ENCODE measurements at places on chromosomes 3 and 15.
A peak's percentile ranks its signal among the peaks of the same experiment; 100 is the strongest.

DNA sequence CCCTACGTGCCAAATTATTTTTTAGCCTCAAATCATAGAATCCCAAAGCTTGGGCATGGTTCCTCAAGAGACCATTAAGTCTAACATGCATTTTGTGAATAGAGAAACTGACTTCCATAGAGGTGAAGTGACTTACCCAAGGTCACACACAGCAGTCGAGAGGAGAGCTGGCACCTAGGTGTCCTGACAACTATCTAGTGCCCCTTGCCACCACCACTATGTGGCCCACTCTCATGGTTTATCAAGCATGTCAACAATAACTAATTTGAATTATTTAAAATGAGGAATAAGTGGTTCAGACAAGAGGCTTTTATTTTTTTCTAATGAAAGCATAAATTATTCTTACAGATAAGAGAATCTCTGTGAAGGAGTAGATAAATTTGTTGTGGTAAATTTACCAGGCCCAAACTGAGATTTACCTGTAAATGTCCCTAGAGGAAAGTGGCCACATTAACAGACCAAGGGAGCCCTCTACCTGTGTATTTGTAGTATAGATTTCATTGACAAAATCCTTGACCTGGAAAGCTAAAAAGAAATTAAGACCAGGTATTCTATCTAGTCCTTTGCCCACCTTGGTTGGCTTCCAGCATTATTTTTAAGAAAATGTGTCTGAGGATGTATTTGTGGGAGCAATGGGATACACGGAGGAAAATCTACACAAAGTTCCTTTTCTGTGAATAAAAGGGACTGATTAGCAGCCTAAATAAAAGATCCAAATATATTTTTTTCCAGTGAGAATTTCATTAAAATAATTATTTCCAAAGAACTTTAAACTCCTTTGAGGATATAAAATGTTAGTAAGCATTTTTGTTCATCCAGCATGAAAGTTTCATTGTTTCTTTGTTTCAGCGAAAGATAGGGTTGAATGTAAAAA lies 49.1 kb downstream of the IQCH start:
- H3K4me1 ChIP-seq = no peaks in the 10 kb centered on the region
- H3K27me3 ChIP-seq = no peaks in the 10 kb centered on the region
- peak; percentile 58 for DNase-seq
- no peak overlapping the region for H3K4me3 ChIP-seq
- no peak overlapping the region for H3K27ac ChIP-seq

DNA sequence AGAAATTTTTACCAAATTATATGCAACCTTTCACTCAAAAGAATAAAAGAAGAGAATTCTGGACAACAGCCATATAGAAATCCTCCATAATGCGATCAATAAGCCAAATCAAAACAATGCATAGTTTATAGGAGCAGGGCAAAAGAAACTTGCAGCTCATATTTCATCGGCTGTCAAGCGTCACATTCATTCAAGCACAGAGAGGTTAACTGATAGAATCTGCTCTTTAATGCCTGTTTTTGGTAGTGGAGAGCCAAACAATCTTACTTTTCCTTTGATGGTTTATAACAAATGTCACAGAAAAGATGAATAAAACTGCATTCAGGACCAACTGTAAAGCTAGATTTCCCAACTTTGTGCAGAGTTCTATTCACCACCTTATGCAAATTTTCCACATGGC lies 35.4 kb downstream of the PRTG start:
- no peaks in the 10 kb centered on the region for H3K36me3 ChIP-seq
- H3K4me3 ChIP-seq = no peak overlapping the region
- H3K27ac ChIP-seq = no peak overlapping the region
- no peaks in the 10 kb centered on the region for H3K4me1 ChIP-seq

- no peak for DNase-seq
- H3K27ac ChIP-seq = no peak overlapping the region
- H3K36me3 ChIP-seq = no peaks in the 10 kb centered on the region
- no peaks in the 10 kb centered on the region for H3K27me3 ChIP-seq
These were observed 162.8 kb upstream of the TPM1 start for GRCh38 chr15:62879770-62880169.

GRCh38 chr3:168964736-168965135 lies 698.8 kb downstream of the MECOM start:
- no peaks in the 10 kb centered on the region for H3K27me3 ChIP-seq
- no peak overlapping the region for H3K4me3 ChIP-seq
- no peak for DNase-seq
- H3K4me1 ChIP-seq = no peaks in the 10 kb centered on the region

- no peaks in the 10 kb centered on the region for H3K27me3 ChIP-seq
- H3K27ac ChIP-seq = peak overlapping the region; percentile 5
- H3K4me1 ChIP-seq = peaks cover 84% of the 10 kb centered on the region
- H3K4me3 ChIP-seq = no peak overlapping the region
These were observed 4.6 kb downstream of the LOXL1 start for GRCh38 chr15:73930790-73931281.

GRCh38 chr3:50539356-50540286 lies 27.9 kb downstream of the C3orf18 start:
- H3K4me3 ChIP-seq = no peak overlapping the region
- no peak for DNase-seq
- H3K4me1 ChIP-seq = no peaks in the 10 kb centered on the region
- H3K27ac ChIP-seq = no peak overlapping the region
- peaks cover 31% of the 10 kb centered on the region for H3K27me3 ChIP-seq
- no peaks in the 10 kb centered on the region for H3K36me3 ChIP-seq

DNA sequence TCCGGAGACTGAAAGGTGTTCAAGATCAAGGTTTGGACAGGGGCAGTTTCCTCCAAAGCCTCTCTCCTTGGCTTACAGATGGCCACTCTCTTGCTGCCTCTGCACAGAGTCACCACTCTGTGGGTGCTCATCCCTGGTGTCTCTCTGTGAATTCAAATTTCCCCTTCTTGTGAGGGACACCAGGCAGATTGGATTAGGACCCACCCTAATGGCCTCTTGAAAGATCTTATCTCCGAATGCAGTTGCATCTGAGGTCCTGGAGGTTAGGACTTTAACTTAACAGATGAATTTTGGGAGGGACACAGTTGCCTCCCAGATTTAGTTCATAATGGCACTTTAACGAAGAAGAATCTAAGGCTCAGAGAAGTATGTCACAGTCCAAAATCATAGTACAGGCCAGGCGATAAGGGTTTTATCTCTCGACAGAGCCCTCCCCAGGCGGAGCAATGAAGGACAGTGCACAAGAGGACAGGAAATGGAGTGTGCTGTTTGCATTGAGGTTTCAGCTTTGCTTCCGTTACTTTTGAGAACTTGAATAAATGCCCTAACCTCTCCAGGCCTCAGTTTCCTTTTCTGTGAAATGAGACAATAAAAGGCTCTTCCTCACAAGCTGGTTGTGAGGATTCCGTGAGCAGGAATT lies 38.9 kb upstream of the KIF23 start:
- H3K4me1 ChIP-seq = no peaks in the 10 kb centered on the region
- H3K4me3 ChIP-seq = no peak overlapping the region
- H3K36me3 ChIP-seq = no peaks in the 10 kb centered on the region
- DNase-seq = no peak
- no peaks in the 10 kb centered on the region for H3K27me3 ChIP-seq

- no peak overlapping the region for H3K4me3 ChIP-seq
- DNase-seq = peak; percentile 75
- H3K27me3 ChIP-seq = no peaks in the 10 kb centered on the region
- peaks cover 54% of the 10 kb centered on the region for H3K4me1 ChIP-seq
- no peak overlapping the region for H3K27ac ChIP-seq
- H3K36me3 ChIP-seq = no peaks in the 10 kb centered on the region
These were observed 348.8 kb upstream of the DCBLD2 start for GRCh38 chr3:99250272-99250671.

DNA sequence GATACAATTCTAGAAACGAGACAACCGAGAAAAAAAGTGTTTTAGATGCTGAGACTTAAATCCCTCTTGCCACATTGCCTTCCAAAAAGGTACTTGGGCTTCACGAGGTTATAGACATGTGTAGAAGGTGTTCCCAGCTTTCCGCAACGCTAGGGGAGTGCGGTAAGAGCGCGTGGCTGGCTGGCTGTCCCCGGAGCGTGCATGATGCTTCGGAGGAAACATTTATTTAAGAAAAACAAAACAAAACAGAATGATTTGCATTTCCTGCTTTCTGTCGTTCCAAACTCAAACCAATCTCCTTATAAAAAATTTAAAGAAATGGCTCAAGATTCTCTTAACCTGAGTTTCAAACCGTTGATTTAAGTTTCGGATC lies 841 bp downstream of the SLC6A20 start:
- H3K27me3 ChIP-seq = no peaks in the 10 kb centered on the region
- H3K4me1 ChIP-seq = peaks cover 13% of the 10 kb centered on the region
- no peak for DNase-seq

DNA sequence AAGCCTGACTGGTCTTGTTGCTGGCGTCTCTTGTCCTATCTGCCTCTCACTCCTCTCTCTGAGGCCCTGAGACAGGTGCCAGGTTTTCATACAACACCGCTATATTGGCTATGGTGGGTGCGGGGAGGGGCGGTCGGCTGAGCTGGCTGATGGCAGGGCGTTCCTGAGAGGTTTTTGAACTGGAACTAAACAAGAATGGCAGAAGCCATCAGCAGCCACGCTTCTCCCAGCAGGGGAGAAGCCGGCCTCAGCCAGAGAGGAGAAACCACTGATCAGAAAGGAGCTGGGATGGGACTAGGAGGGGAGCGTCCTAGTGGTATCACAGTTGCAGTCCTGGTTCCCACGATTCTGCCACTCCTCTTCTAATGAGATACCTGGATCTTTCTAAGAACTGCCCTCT lies 89.9 kb upstream of the PRR23E start:
- H3K4me3 ChIP-seq = no peak overlapping the region
- H3K27ac ChIP-seq = no peak overlapping the region
- no peaks in the 10 kb centered on the region for H3K36me3 ChIP-seq
- H3K27me3 ChIP-seq = no peaks in the 10 kb centered on the region

DNA sequence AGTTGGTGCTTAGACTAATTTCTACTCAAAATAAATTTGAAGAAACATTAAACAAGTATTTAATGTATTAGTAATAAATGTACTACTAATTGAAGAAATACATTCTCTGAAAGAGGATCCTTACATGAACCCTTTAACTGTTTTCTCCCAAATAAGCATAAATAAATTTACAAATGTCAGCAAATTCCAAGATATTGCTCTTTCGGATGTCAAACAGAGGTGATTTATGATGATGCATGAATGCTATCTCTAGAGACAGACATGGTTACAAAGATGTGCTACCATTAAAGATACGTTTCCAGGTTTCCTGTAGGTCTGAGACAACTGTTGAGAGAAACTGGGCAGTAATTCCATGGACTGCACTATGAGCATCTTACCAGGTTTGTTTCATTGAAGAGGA lies 629 bp downstream of the GABRR3 start:
- no peak for DNase-seq
- H3K36me3 ChIP-seq = no peaks in the 10 kb centered on the region
- H3K4me3 ChIP-seq = no peak overlapping the region
- H3K27me3 ChIP-seq = peaks cover 30% of the 10 kb centered on the region
- H3K27ac ChIP-seq = no peak overlapping the region
- no peaks in the 10 kb centered on the region for H3K4me1 ChIP-seq

DNA sequence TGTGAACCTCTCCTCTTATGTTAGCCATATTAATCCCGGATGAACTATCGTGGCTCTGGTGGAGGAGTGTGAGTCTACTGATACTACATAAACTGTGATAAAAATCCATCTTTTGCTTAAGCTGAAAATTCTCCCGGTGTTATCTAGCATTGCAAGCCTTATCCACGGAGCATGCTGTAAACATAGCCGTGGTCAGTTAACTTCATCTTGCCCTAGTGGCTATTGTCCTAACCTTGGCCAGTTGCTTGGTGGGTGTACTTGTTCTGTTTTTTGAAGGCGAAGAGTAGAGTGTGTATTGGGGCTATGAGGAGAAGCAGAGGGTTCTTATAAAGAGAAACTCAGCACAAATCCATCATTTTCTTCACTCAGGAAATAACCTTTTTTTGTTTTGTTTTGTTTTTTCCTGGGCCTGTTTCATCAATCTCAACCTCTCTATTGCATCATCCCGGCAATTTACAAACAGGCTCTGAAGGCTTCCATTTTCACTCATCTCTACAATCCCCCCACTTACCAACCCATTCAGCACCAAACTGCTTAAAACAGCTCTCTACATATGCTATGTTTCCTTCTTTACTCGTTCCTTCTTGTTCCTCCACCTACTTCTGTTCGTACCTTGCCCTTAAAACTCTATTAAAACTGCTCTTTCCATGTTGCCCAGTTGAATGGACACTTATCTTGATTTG lies 135.5 kb upstream of the PTX3 start:
- no peak overlapping the region for H3K27ac ChIP-seq
- no peaks in the 10 kb centered on the region for H3K27me3 ChIP-seq
- no peak overlapping the region for H3K4me3 ChIP-seq
- no peak for DNase-seq
- H3K36me3 ChIP-seq = no peaks in the 10 kb centered on the region

- no peaks in the 10 kb centered on the region for H3K27me3 ChIP-seq
- DNase-seq = peak; percentile 77
- peak overlapping the region; percentile 65 for H3K4me3 ChIP-seq
These were observed 187.1 kb downstream of the PDE8A start for GRCh38 chr15:85168642-85169173.

DNA sequence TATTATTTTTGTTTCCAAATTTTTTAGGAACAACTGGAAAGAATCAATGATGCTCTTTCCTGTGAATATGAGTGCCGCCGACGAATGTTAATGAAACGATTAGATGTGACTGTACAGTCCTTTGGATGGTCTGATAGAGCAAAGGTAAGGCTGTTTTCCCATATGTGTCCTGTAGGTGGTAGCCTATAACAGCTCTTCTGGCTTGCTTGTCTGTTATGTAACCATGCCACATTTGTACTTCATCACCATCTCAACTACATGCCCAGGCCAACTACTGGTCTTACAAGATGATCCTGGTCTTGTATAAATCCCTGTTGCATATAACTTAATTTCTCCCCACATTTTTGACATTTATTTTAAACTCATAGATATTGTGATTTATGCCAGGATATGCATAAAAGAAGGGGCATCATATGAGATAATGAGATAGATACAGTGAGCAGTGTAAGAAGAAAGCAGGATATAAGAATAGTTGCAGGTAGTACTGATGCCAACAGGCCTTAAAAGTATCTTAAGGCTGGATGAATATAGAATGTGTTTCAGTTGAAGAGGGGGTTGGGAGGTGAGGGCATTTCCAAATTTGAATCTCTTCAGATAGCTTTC lies 20.3 kb downstream of the FAM98B start:
- no peak overlapping the region for H3K4me3 ChIP-seq
- H3K36me3 ChIP-seq = peaks cover 44% of the 10 kb centered on the region
- no peaks in the 10 kb centered on the region for H3K4me1 ChIP-seq
